ENCODE measurements at places on chromosomes 3 and 15. TPM values are rescaled to one million over a fixed set of nuclear protein-coding genes. Genes with fewer than 3 reads are reported as not detected.

Gene CCR9
- total RNA-seq = not detected

DNA sequence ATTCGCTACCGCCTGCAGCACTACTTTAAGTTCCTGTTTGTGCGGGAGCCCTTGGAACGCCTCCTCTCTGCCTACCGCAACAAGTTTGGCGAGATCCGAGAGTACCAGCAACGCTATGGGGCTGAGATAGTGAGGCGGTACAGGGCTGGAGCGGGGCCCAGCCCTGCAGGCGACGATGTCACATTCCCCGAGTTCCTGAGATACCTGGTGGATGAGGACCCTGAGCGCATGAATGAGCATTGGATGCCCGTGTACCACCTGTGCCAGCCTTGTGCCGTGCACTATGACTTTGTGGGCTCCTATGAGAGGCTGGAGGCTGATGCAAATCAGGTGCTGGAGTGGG lies 995 bp downstream of the CHST14 start:
- DNase-seq = no peak

GRCh38 chr3:40631341-40631995 lies 106.7 kb downstream of the ZNF621 start:
- DNase-seq = no peak

GRCh38 chr3:179227349-179227748 lies 23.6 kb downstream of the KCNMB3 start:
- no peak for DNase-seq

GRCh38 chr3:11734-12133 lies 184.8 kb upstream of the CHL1 start:
- peak; percentile 27 for DNase-seq

Gene FGF7
- 488 TPM for total RNA-seq

Gene LRTM1
- not detected for total RNA-seq

GRCh38 chr3:16066975-16067374 lies 107.5 kb upstream of the GALNT15 start:
- peak; percentile 93 for DNase-seq

Gene PRSS50
- not detected for total RNA-seq

GRCh38 chr15:73474785-73475184 lies 31.8 kb downstream of the REC114 start:
- DNase-seq = no peak

- DNase-seq = peak; percentile 47
These were observed 77.1 kb upstream of the SNRPA1 start for GRCh38 chr15:101372149-101372577.

Gene GPR27
- total RNA-seq = under 0.01 TPM

- DNase-seq = no peak
These were observed 195.4 kb upstream of the LPP start for GRCh38 chr3:187958432-187959003.

- no peak for DNase-seq
These were observed 132.8 kb upstream of the ICE2 start for GRCh38 chr15:60611592-60612346.

Gene SLC2A2
- total RNA-seq = not detected

GRCh38 chr15:58058729-58059128 lies 6.8 kb downstream of the ALDH1A2 start:
- no peak for DNase-seq

Gene FBXO40
- total RNA-seq = not detected
